Stimulated activated CD4-positive, alpha-beta T cell treated with anti-CD3 and anti-CD28 coated beads, Interleukin-1b, Interleukin-23, amount 100 ng/mL, for 24 hours (primary cell): ENCODE measurements at places on chromosomes 7 and 10.
A peak's percentile ranks its signal among the peaks of the same experiment; 100 is the strongest.

DNA sequence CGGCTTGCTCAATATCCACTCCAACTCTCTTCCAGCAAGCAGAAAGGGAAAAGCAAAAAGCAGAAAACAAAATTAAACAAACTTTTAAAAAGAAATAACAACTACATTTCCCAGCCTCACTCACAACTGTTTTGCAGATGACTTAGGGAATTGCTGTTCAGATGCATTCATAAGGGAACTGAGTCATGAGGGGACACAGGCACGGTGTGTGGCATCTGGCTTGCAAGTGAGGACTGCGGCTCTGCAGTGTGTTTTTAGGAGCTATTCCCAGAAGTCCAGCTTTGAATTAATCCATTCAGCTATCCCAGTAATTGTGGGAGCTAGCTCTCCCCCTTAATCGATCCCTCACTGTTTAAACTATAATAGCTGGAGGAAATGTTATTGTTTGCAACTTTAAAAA, 30.3 kb downstream of the PTN start:
- DNase-seq = no peak

DNA sequence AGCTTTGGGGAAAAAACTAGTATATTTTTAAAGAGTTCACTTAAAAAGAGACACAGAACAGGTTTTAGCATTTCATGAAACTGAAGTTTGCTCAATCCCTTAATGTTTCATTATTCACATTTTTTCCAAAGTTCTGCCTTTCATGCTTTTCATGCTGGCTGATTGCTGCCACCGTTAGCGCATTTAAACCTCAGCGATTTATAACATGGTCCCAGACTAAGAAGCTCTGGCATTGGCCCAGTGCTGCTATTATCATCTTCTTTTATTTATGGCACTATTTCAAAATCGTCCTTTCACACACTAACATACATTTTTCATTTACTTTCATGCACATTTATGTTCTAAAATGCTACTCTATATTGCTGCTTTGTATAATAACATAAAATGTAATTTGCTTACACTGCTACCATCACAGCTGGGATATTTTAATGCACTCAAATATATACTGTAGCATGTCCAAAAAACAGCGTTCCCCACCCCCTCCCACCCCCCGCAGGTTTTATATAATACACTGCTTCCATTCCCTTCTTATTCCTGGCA, 141.9 kb downstream of the MPP7 start:
- DNase-seq = no peak

DNA sequence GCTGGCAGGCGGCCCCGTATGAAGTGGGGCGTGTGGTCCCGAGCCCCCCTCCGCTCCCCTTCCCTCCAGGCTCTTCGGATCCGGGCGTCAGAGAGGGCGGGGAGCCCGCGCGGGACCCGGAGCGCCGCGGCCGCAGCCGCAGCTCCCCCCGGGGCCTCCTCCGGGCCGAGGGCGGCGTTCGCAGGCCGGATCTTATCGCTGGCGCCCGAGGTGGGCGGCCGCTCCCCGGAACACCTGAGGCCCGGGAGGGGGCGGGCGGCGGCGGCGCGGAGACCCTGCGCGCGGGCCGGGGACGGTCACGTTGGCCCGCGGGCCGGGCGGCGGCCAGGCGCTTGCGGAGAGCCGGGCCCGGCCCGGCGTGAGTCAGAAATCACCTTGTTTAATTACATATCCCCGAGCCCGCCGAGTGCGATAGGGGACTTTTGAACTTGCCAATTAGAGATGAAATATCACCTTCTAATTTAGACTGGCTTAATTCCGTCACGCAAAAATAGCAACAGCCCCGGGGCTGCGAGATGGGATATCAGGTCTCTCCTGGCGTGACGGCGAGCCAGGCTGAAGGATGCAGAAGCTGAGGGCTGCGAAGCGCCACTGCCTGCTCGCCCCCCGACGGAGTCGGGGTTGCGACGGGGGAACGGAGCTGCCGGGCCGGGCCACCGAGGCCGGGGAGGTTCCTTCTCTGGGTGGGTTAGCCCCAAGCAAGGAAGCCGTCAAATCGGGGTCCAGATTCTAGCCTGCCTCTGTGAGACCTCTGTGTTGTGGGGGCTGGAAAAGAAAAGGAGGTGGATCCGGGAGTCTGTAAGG, 43.4 kb downstream of the LDB3 start:
- peak; percentile 35 for DNase-seq

- no peak for DNase-seq
Measured at GRCh38 chr10:133419211-133419950, 5.0 kb downstream of the SPRN start.

GRCh38 chr7:69517985-69518704, 80.1 kb upstream of the AUTS2 start:
- no peak for DNase-seq

GRCh38 chr10:94235461-94235860, 127.3 kb downstream of the NOC3L start:
- DNase-seq = no peak

GRCh38 chr10:3231951-3232730, 59.6 kb upstream of the PITRM1 start:
- no peak for DNase-seq
